ENCODE measurements at places on chromosomes 5 and 9. TPM values are rescaled to one million over a fixed set of nuclear protein-coding genes. Genes with fewer than 3 reads are reported as not detected.

The MYMK gene
- total RNA-seq: not detected

The NPR3 gene
- total RNA-seq: not detected

The COL15A1 gene
- total RNA-seq: 0.15 TPM

The DBH gene
- total RNA-seq: not detected

The ANAPC2 gene
- total RNA-seq: 93.9 TPM

The PCDHA3 gene
- not detected for total RNA-seq

The CLINT1 gene
- 105 TPM for total RNA-seq

The ANXA2R gene
- 7.9 TPM for total RNA-seq

The ZDHHC11B gene
- total RNA-seq: 0.07 TPM

The GGTA1 gene
- total RNA-seq: not detected

- no peaks in the 10 kb centered on the region for H3K27me3 ChIP-seq
Observed at GRCh38 chr5:178502401-178503100, 87.6 kb downstream of the COL23A1 start.

GRCh38 chr9:14512942-14513341 is 180.3 kb downstream of the ZDHHC21 start:
- H3K27me3 ChIP-seq: peaks cover 3% of the 10 kb centered on the region
- no peak overlapping the region for H3K4me3 ChIP-seq
- H3K36me3 ChIP-seq: no peaks in the 10 kb centered on the region
- H3K27ac ChIP-seq: no peak overlapping the region
- DNase-seq: no peak

GRCh38 chr9:127825319-127826051 is 22.8 kb downstream of the FPGS start:
- peaks cover 5% of the 10 kb centered on the region for H3K36me3 ChIP-seq
- no peak overlapping the region for H3K4me3 ChIP-seq
- no peak overlapping the region for H3K27ac ChIP-seq
- H3K27me3 ChIP-seq: no peaks in the 10 kb centered on the region
- no peak for DNase-seq
- no peaks in the 10 kb centered on the region for H3K4me1 ChIP-seq

- no peaks in the 10 kb centered on the region for H3K36me3 ChIP-seq
- H3K27ac ChIP-seq: no peak overlapping the region
- no peaks in the 10 kb centered on the region for H3K27me3 ChIP-seq
- H3K4me3 ChIP-seq: no peak overlapping the region
Observed at GRCh38 chr9:82923092-82923911, 139.6 kb downstream of the RASEF start.

DNA sequence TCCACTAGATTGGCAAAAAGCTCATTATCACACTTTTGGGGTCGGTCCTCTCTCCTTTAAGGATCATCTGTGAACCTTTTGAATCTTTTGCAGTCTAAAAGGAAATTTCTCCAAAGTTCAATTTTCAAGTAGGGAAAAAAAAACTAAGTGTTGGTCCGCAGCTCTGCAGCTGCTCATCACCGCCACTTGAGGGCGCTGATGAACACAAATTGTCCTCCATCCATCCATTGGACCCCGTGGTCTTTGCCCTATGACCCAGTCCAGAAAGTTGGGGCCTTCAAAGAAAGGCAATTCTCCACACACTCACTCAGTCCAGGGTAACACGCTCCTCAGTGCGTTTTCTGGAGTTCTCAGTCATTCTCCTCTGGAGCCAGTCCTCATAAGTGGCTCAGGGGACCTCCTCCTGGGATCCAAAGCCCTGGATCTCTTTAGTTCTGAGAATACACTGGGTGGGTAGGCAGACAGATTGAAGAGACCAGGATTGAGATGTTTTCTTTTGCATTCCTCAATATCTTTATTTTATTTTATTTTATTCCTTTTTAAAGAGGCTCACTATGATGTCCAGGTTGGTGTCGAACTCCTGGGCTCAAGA is 63.6 kb upstream of the SLC28A3 start:
- no peaks in the 10 kb centered on the region for H3K27me3 ChIP-seq
- no peaks in the 10 kb centered on the region for H3K4me1 ChIP-seq
- H3K36me3 ChIP-seq: no peaks in the 10 kb centered on the region
- no peak overlapping the region for H3K4me3 ChIP-seq

GRCh38 chr9:20570087-20570486 is 52.2 kb downstream of the MLLT3 start:
- H3K27me3 ChIP-seq: peaks cover 7% of the 10 kb centered on the region
- no peaks in the 10 kb centered on the region for H3K4me1 ChIP-seq
- no peak overlapping the region for H3K4me3 ChIP-seq
- no peaks in the 10 kb centered on the region for H3K36me3 ChIP-seq

DNA sequence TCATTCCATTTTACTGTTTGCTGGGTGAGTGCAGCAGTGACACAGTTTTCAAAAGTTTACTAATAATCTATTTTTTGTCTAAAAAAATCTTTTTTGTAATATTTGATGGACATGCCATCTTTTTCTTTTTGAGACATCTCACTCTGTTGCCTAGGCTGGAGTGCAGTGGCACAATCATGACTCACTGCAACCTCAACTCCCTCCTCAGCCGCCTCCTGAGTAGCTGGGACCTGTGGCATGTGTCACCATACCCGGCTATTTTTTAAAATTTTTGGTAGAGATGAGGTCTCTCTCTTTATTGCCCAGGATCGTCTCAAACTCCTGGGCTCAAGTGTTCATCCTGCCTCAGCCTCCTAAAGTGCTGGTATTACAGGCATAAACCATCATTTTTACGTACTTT is 86.0 kb downstream of the KDM4C start:
- no peaks in the 10 kb centered on the region for H3K27me3 ChIP-seq
- H3K36me3 ChIP-seq: peaks cover 34% of the 10 kb centered on the region
- H3K4me1 ChIP-seq: peaks cover 9% of the 10 kb centered on the region
- no peak overlapping the region for H3K4me3 ChIP-seq
- no peak overlapping the region for H3K27ac ChIP-seq

- no peaks in the 10 kb centered on the region for H3K36me3 ChIP-seq
- H3K27ac ChIP-seq: no peak overlapping the region
- DNase-seq: no peak
- H3K4me3 ChIP-seq: no peak overlapping the region
Observed at GRCh38 chr9:78782234-78782633, 485.3 kb downstream of the PSAT1 start.

- no peaks in the 10 kb centered on the region for H3K36me3 ChIP-seq
- no peak overlapping the region for H3K4me3 ChIP-seq
- H3K4me1 ChIP-seq: no peaks in the 10 kb centered on the region
- DNase-seq: no peak
Observed at GRCh38 chr5:67089200-67089725, 107.3 kb downstream of the CD180 start.

- H3K4me3 ChIP-seq: no peak overlapping the region
- H3K27ac ChIP-seq: no peak overlapping the region
- H3K27me3 ChIP-seq: peaks cover 12% of the 10 kb centered on the region
- H3K36me3 ChIP-seq: no peaks in the 10 kb centered on the region
- DNase-seq: no peak
Observed at GRCh38 chr5:160702934-160703333, 149.1 kb downstream of the ATP10B start.

GRCh38 chr9:123990427-123990826 is 21.1 kb upstream of the LHX2 start:
- no peaks in the 10 kb centered on the region for H3K36me3 ChIP-seq
- H3K4me3 ChIP-seq: no peak overlapping the region
- H3K27me3 ChIP-seq: peaks cover 37% of the 10 kb centered on the region
- no peak overlapping the region for H3K27ac ChIP-seq
- no peak for DNase-seq

- H3K4me3 ChIP-seq: no peak overlapping the region
- no peak for DNase-seq
- H3K27ac ChIP-seq: no peak overlapping the region
- no peaks in the 10 kb centered on the region for H3K36me3 ChIP-seq
Observed at GRCh38 chr5:123700624-123701287, 188.8 kb downstream of the CSNK1G3 start.

- H3K27me3 ChIP-seq: peaks cover 27% of the 10 kb centered on the region
- H3K4me3 ChIP-seq: no peak overlapping the region
- H3K36me3 ChIP-seq: no peaks in the 10 kb centered on the region
Observed at GRCh38 chr9:121633119-121633714, 18.2 kb upstream of the DAB2IP start.

- H3K27me3 ChIP-seq: peaks cover 9% of the 10 kb centered on the region
- no peak overlapping the region for H3K4me3 ChIP-seq
- no peak overlapping the region for H3K27ac ChIP-seq
Observed at GRCh38 chr9:32839013-32839885, 55.9 kb downstream of the TMEM215 start.

GRCh38 chr5:80713631-80714030 is 58.8 kb upstream of the DHFR start:
- no peak overlapping the region for H3K4me3 ChIP-seq
- no peak for DNase-seq
- H3K27ac ChIP-seq: no peak overlapping the region
- H3K4me1 ChIP-seq: no peaks in the 10 kb centered on the region

DNA sequence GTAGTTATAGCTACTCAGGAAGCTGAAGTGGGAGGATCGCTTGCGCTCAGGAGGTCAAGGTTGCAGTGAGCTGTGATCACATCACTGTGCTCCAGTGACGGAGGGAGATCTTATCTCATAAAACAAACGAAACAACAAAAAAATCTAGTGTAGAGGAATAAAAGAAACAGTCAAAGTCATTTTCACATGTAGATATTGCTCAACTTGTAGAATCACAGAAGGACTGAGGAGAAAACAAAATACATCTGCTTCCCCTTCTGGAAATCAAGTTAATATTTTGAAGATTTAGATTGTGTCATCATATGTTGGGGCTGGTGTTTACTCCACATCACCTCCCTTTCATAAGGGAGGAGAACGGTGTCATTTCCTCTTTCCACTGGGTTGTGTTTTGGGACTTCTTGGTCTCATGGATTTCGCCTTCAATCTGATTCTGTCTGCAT is 8.2 kb upstream of the SLC46A2 start:
- H3K36me3 ChIP-seq: no peaks in the 10 kb centered on the region
- no peak overlapping the region for H3K27ac ChIP-seq
- peaks cover 23% of the 10 kb centered on the region for H3K4me1 ChIP-seq
- no peak for DNase-seq
- peaks cover 4% of the 10 kb centered on the region for H3K27me3 ChIP-seq
